ENCODE measurements at places on chromosomes 12 and 14. TPM values are rescaled to one million over a fixed set of nuclear protein-coding genes. Genes with fewer than 3 reads are reported as not detected.

- no peak for DNase-seq
- no peaks in the 10 kb centered on the region for H3K27me3 ChIP-seq
- no peak overlapping the region for H3K4me3 ChIP-seq
Measured at GRCh38 chr12:88746386-88746785, 166.1 kb upstream of the KITLG start.

SMIM41 gene
- total RNA-seq: not detected

DNA sequence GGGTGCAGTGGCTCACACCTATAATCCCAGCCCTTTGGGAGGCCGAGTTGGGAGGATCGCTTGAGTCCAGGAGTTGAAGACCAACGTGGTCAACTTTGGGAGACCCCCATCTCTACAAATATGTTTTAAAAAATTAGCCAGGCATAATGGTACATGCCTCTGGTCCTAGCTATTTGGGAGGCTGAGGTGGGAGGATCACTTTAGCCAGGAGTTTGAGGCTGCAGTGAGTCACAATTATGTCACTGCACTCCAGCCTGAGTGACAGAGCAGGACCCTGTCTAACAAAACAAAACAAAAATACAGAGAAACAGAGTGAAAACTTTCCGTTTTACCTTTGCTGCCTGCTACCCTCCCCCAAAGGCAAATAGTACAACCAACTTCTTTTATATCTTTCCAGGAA lies 60.2 kb downstream of the SRGAP1 start:
- H3K4me3 ChIP-seq: no peak overlapping the region
- H3K27ac ChIP-seq: no peak overlapping the region
- DNase-seq: no peak
- no peaks in the 10 kb centered on the region for H3K4me1 ChIP-seq
- no peaks in the 10 kb centered on the region for H3K36me3 ChIP-seq

DNA sequence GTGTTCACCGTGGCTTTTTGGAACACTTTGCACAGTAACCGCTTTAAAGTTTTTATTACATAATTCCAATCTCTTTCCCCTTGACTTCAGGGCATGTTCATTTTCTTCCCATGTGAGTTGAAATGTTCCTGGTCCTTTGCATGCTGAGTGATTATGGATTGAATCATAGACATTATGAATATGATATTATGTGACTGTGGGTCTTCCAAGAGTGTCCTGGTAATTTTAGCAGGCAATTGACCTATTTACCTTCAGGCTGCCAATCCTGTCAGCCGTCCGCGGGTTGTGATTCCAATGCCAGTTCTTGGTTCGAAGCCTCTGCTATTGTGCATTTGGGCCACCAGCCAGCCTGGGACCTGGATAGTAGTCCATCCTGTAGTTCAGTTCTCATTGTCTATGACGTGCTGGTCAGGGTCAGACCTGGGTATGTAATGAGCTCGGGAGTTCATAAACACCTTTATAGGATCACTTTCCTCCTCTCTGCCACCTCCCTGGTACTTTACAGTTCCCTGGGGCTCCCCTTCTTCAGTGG lies 32.6 kb upstream of the DDX11 start:
- DNase-seq: no peak
- no peaks in the 10 kb centered on the region for H3K36me3 ChIP-seq
- H3K4me3 ChIP-seq: no peak overlapping the region
- no peaks in the 10 kb centered on the region for H3K4me1 ChIP-seq

GRCh38 chr14:72792051-72792788 lies 101.7 kb downstream of the DPF3 start:
- DNase-seq: no peak
- no peaks in the 10 kb centered on the region for H3K4me1 ChIP-seq
- no peaks in the 10 kb centered on the region for H3K36me3 ChIP-seq
- no peaks in the 10 kb centered on the region for H3K27me3 ChIP-seq

AVPR1A gene
- total RNA-seq: 23.3 TPM

Data from uterus (tissue), 4 donors.